ENCODE measurements at places on chromosomes 4 and X.

DNA sequence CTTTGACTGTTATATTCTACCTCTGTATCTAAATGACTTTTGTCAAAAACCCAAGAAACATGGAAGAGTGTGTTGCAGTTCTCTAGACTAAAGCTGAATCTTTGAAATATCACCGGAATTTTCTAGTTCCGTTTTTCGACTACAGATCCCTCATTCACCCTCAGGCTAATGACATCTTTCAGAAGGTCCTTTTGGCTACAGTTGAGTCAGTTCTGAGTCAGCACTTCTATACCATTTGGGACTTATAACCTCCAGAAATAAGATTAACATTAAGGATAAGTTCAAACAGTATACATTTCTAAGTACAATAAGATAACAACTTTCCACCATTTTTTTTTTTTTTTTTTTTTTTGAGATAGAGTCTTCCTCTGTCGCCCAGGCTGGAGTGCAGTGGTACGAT is 331.0 kb upstream of the CPXCR1 start:
- no peak for DNase-seq

GRCh38 chr4:75011131-75011795 is 78.3 kb downstream of the PARM1 start:
- no peak for DNase-seq

DNA sequence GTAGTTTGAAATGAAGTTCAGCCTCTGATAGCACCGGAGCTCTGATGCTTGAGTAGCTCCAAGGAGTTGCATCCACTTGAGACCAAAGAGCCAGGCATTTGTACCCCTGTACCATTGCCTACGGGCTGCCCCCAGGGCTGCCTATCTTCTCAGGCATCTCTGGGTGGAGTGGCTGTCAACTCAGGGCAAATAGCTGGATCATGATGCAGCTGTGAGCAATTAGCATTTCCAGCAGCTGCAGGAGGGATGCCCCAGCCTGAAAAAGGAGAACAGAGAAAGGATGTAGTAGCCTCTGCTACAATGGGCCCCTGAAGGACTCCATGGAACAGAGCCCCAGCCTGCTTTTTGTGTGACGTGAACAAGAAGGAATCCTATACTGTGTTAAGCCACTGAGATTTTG is 492.6 kb downstream of the BCOR start:
- DNase-seq: peak; percentile 35

DNA sequence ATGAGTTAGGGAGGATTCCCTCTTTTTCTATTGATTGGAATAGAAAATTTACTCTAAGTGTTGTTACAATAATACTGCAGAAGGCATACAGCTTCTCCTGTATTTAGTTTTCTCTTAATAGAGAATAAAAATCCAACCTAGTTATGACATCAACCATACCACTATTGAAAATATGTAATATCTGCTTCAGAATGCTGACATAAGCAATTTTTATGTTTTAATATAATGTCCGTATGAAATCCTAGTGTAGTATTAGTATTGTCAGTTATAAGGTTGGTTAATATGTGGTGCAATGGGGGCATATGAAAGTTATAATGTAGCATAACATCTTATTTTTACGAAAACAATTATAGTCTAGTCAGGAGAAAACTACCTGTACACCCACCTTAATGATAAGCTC is 68.2 kb downstream of the HEPH start:
- DNase-seq: no peak

DNA sequence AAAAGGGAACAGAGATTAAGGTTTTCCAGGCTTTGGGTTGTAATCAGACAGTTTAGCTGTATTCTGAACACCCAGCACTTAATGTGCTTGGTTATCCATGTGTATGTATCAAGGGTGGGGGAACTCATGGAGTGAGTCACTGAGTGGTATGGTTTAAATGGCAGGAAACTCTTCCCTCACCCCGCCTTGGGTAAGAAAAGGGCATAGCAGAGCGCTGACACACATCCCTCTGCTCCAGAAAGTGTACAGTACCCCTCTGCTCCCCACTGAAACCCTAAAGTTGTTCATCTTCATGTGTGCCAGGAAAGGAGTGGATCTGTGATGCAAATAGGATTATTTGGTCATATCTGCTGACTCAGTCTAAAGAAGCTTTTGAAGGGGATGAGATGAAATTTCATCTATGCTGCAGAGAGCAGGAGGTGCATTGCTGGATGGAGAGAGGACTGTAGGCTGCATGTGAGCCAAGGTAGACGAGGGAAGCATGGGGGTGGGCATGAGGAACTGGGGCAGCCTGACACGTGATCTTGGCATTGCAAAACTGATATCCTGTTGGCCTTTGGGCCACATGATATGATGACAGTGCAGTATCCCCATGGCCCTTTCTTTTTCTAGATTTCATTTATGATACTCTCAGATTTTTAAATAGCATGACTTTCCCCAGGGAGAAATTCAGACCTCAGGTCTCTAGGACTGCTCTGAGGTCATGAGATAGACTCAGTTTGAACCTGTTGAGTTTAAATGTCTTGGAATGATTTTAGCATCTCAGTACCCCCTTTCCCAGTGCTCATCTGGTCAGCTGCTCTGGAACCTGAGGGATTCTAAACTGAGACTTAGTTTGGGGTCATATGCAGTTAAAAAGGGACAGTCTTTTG is 84.8 kb downstream of the TMEM164 start:
- DNase-seq: no peak

- peak; percentile 66 for DNase-seq
These were observed 37.0 kb upstream of the ATP6AP2 start for GRCh38 chrX:40543661-40544328.

Data from SK-N-DZ (cell line).